ENCODE measurements at places on chromosomes 1 and 21.

GRCh38 chr1:237041795-237042525 is at the start of gene RYR2:
TSS of gene RYR2 (plus strand) at chr1:237042184. CDS start at chr1:237042522, 338 bp downstream.
- DNase-seq, result no peak

DNA sequence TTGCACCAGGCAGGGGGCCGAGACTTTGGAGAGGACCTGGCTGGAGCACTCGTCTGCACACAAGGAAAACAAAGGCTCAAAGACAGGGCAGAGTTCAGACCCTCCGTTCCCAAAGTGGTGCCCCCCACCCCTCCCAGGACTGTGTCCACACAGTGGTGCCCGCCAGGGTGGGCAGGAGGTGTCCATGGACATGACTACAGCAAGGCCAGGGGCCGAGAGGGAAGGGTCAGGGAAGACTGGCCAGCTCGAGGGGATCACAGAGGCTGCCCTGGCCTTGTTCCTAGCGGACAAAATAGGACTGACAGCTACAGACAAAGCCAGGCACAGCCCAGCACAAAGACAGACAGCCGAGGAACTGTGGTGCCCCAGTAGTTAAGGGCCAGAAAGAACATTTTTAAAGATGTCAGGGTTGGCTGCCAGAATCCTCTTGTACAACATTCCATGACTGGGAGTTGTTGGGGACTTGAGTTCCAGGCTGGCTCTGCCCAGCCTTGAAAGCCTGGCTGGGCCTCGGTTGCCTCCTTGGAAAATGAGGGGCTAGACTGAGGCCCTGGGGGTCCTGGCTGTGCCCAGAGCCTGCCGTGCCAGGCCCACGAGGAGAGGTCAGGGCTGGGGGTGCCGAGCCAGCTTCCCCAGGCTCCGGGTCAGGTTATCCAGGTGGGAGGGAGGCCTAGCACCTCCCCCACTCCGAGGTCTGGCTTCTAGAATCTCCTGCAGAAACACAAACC is 63.7 kb downstream of the SLX9 start:
- DNase-seq, result no peak

- no peak for DNase-seq
Observed at GRCh38 chr1:38018864-38019343, 6.4 kb downstream of the UTP11 start.

DNA sequence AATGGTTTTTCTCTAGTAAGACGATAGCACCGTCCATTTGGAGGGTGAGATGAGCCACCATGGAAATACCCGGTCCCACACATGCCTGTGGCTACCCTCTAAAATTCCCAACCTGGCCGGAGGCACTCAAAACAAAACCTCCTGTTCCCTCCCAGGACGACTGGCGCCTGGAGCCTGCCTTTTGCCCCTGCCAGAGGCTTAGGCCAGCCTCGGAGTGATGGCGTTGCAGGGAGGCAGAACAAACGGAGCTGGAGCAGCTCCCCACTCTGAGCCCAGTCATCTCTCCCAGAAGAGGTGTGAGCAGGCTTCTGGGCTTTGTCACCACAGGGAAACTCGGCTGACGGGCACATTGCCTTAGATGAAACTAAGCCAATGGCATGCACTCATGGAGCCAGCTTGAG is 213.7 kb upstream of the HOOK1 start:
- DNase-seq, result no peak

DNA sequence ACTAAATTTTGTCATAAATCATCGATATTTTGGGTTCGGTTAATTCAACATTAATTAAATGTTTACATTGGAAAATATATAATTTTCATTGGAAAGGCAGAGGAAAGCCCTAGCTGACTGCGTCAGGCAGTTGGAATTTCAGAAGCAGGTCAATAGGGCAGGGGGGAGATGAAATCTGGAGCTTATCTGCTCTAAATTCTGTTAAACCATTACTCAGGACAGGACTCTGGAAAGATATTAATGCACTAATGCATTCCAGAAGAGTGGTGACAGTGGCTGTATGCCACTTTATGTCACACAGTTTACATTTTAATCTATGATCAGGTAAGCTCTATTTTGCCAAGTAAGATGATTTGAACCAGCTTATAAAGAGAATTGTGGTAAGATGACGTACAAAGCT is 153.0 kb upstream of the B3GALT2 start:
- no peak for DNase-seq

DNA sequence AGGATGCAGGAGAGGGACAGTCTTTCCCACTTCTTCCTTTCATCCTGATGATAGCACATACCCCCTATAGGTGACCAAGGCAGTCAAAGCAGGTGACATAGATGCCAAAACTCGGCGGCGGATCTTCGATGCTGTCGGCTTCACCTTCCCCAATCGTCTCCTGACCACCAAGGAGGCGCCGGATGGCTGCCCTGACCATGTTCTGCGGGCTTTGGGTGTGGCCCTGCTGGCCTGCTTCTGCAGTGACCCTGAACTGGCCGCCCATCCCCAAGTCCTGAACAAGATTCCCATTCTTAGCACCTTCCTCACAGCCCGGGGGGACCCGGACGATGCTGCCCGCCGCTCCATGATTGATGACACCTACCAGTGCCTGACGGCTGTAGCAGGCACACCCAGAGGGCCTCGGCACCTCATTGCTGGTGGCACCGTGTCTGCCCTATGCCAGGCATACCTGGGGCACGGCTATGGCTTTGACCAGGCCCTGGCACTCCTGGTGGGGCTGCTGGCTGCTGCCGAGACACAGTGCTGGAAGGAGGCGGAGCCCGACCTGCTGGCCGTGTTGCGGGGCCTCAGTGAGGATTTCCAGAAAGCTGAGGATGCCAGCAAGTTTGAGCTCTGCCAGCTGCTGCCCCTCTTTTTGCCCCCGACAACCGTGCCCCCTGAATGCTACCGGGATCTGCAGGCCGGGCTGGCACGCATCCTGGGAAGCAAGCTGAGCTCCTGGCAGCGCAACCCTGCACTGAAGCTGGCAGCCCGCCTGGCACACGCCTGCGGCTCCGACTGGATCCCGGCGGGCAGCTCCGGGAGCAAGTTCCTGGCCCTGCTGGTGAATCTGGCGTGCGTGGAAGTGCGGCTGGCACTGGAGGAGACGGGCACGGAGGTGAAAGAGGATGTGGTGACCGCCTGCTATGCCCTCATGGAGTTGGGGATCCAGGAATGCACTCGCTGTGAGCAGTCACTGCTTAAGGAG is 2.9 kb downstream of the NCDN start:
- DNase-seq, result no peak

- DNase-seq, result no peak
Observed at GRCh38 chr21:34574601-34575529, 40.0 kb downstream of the RCAN1 start.

- no peak for DNase-seq
Observed at GRCh38 chr1:212986551-212986950, 29.1 kb downstream of the ANGEL2 start.

- DNase-seq, result no peak
Observed at GRCh38 chr1:243409284-243409683, 153.4 kb downstream of the SDCCAG8 start.

GRCh38 chr1:148158341-148159003 is 6.4 kb upstream of the NBPF11 start:
- DNase-seq, result no peak

GRCh38 chr1:231241750-231242149 is 738 bp downstream of the GNPAT start:
- DNase-seq, result no peak

- no peak for DNase-seq
Observed at GRCh38 chr1:45493116-45493697, 2.2 kb upstream of the TESK2 start.

GRCh38 chr1:116690396-116690848 is 22.9 kb upstream of the IGSF3 start:
- no peak for DNase-seq

GRCh38 chr21:29219165-29219770 is 79.5 kb upstream of the BACH1 start:
- no peak for DNase-seq

GRCh38 chr1:115454837-115455511 is 116.9 kb upstream of the NGF start:
- DNase-seq, result no peak

GRCh38 chr1:33875862-33876261 is 12.0 kb downstream of the HMGB4 start:
- DNase-seq, result no peak

- DNase-seq, result no peak
Observed at GRCh38 chr1:63612564-63612963, 19.4 kb downstream of the PGM1 start.

DNA sequence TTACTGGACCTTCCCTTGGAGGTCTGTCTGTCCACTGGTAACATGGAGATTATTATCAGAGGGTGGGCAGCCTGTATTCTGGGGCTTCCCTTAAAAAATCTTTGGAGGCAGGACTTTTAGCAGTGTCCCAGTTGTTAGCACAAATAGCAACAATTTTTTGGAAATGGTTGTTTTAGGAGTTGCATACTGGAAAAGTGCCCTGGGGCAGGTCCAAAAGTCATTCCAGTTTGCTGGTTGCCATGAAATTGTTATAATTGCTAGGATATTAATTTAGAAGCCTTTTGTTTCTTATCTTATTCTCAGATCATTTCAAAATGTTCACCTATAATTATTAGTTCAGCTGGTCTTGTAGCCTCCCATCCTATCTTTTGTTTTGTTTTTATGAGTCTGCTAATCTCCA is 71.0 kb downstream of the PTGS2 start:
- DNase-seq, result no peak

- DNase-seq, result no peak
Observed at GRCh38 chr1:177315761-177316160, 145.0 kb downstream of the BRINP2 start.

GRCh38 chr1:239707615-239708014 is 321.2 kb downstream of the CHRM3 start:
- DNase-seq, result no peak

DNA sequence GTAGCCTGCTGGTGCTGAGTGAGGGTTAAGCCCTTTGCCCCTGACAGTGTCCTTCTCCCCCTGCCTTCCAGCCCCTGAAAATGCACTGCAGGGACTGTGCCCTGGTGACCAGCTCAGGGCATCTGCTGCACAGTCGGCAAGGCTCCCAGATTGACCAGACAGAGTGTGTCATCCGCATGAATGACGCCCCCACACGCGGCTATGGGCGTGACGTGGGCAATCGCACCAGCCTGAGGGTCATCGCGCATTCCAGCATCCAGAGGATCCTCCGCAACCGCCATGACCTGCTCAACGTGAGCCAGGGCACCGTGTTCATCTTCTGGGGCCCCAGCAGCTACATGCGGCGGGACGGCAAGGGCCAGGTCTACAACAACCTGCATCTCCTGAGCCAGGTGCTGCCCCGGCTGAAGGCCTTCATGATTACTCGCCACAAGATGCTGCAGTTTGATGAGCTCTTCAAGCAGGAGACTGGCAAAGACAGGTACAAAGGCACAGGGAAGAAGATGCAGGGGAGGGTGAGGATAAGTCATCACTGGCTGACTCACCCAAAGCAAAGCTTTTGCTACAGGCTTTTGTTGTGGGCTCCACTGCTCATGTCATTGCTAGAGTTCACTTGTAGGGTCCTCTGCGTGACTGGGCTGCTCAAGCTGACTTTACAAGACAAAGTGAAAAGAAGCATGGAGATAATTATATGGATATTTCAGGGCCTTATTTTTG is 174.9 kb downstream of the PIGK start:
- no peak for DNase-seq

- DNase-seq, result no peak
Observed at GRCh38 chr1:240230816-240231215, 139.1 kb downstream of the FMN2 start.

- peak; percentile 36 for DNase-seq
Observed at GRCh38 chr1:87435484-87435883, 106.8 kb downstream of the LMO4 start.

GRCh38 chr1:94654031-94654430 is 112.5 kb upstream of the F3 start:
- no peak for DNase-seq

GRCh38 chr1:27713139-27713725 is 12.5 kb upstream of the FAM76A start:
- DNase-seq, result no peak

DNA sequence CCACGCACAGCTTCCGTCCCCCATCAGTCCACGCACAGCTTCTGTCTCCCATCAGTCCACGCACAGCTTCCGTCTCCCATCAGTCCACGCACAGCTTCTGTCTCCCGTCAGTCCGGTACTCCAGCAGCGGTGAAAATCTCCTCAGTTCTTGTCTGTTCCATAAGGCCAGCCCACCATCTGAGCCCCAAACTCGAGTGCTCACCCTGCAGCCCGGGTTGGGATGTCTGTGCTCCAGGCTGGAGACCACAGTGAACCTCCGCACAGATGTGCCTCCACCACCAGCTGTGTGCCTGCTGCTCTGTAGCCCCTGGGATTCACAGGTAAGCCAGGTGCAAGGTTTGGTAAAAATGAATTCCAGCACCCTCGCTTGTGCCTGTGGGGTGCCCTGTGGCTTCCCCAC is 258.6 kb downstream of the NPHP4 start:
- DNase-seq, result no peak

GRCh38 chr1:226217273-226217672 is 6.2 kb upstream of the MIXL1 start:
- no peak for DNase-seq

GRCh38 chr1:47938520-47938919 is 58.7 kb downstream of the TRABD2B start:
- DNase-seq, result no peak

GRCh38 chr1:236952246-236953003 is 51.8 kb downstream of the MT1HL1 start:
- DNase-seq, result no peak

GRCh38 chr1:247747616-247748015 is 325 bp downstream of the OR14A2 start:
- no peak for DNase-seq

- DNase-seq, result no peak
Observed at GRCh38 chr1:8439015-8439702, 121.2 kb downstream of the SLC45A1 start.
